Dermis microvascular lymphatic vessel endothelial cell (primary cell): ENCODE measurements at places on chromosomes 6 and 20. TPM values are rescaled to one million over a fixed set of nuclear protein-coding genes. Genes with fewer than 3 reads are reported as not detected.

PLA2G7 gene
- total RNA-seq: under 0.01 TPM in 1 of 2 replicates, not detected in the other

DNA sequence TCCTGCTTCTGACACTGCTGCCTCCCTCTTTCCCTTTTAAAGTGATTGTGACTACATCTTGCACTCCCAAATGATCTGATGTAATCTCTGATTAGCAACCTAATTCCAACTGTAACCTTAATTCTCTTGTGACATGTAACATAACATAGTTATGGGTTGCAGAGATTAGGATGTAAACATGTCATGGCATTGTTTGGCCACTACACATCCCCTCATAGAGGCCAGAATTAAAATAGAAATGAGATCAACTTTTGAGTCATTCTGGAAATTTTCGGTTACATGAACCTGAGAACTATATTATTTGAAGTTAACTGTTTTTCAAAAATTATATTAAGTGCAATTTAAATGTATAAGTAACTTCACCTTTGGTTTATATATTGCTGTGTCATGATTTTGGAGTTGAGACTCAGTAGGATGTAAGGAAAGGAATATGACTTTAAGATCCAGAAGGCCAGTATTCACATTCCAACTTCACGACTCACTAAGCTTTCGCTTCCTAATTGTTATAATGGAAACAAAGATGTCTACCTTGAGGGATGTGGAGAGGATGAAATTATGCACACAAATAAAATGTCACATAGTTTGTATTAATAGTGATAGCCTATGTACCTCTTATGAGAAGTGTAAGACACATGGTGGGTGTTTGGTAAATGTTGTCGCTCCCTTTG is 611.9 kb upstream of the MAP3K7 start:
- DNase-seq: no peak

DNA sequence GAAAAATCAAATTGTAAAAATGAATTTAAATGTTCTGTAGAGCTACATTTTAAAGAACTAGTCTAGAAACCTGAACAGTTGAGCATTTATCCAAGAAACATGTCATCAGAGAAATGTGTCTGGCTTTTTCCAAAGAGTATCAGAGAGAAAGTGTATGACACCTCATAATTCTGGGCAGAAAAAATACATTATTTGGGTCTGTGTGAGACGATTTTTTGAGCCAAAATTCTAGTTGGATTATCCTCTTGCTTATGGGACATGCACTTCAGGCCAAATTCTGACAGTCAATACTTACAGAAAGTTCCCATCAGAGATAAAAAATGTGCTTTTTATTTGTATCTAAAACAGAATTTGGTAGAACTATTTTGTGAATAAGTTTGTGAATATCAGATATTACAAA is 1242.7 kb downstream of the EPHA7 start:
- no peak for DNase-seq

GRCh38 chr6:150055131-150055530 is 13.8 kb downstream of the ULBP3 start:
- DNase-seq: no peak

DNA sequence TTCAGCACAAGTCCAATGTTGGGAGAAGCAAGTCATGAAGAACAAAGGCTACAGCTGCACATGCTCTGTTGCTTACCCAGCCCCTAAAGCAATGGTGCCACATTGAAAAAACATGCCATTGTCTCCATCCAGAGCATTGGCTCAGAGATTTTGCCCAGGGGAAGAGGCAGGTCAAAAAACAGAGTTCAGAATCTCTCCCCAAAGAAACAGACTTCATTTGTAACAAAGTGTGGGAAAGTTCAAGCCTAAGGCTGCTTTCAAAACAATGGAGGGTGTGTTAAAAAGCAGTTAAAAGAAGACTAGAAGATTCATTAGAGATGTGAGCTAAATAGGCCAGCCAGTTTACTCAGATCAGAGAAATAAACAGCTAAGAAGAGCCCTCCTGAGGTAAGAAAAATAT is 63.6 kb downstream of the DZANK1 start:
- DNase-seq: no peak

RAB44 gene
- under 0.01 TPM in 2 replicates for total RNA-seq
